ENCODE measurements at places on chromosomes 6 and 20.

- DNase-seq: no peak
Measured at GRCh38 chr6:149335924-149336608, 18.6 kb downstream of the TAB2 start.

- no peak for DNase-seq
Measured at GRCh38 chr6:127267646-127268625, 1.3 kb downstream of the RNF146 start.

GRCh38 chr6:49550492-49551077 is at the start of gene C6orf141:
Gene C6orf141 (plus strand): TSS chr6:49550668. CDS start chr6:49550793, 125 bp downstream.
- peak; percentile 73 for DNase-seq

DNA sequence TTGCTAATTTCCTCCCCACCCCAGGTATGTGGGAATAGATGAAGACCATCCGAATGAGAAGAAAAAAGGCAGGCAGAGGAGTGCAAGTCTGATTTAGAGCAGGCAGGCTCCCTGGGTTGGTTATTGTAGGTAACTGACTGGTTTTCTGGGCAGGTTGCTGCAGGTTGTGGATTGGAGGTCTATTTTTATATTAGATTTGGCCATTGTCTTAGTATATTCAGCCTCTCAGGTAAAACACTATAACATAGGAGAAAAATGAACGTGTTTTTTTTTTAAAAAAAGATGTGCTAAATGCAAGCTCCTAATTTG is 492 bp upstream of the TBC1D7 start:
- DNase-seq: no peak

DNA sequence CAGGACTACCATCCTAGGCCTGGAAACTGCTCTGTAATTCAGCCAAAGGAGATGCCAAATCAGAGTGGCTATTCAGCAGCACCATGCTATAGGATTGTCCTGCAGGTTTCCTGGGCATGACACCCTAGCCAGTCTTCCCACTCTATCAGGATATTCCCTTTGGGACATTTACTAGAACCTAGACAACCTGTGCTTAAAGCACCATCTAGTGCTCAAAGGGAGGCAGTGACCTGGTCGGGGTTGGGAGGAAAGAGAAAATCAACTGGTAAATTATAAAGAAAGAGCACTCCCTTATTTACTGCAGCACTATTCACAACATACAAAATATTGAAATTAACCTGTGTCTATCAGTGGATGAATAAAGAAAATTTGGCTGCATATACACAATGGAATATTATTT is 67.2 kb upstream of the SMLR1 start:
- DNase-seq: peak; percentile 33

- DNase-seq: no peak
Measured at GRCh38 chr20:48737434-48738093, 90.2 kb downstream of the PREX1 start.

GRCh38 chr6:159505140-159505922 is 187.7 kb downstream of the SOD2 start:
- DNase-seq: no peak

DNA sequence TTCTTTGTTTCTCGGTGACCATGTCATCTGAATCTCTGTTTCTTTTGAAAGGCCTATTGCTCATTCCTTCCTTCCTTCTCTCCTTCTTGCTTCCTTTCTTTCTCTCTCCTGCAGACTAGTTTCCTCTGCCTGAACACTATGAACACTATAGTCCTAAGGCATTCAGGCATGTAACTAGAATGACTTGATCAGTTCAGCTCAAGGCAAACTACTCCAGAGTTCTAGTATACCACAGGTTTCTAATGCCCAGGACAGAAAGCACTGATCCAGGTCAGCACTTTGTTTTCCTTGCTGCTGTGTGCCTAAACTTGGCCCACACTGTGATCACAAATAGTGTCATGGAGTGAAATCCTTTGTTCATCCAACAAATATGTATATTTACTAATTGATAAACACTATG is 324.1 kb upstream of the GJE1 start:
- no peak for DNase-seq

- peak; percentile 96 for DNase-seq
Measured at GRCh38 chr6:40410821-40411220, 176.3 kb downstream of the LRFN2 start.

- no peak for DNase-seq
Measured at GRCh38 chr6:37017606-37018197, 12.2 kb downstream of the FGD2 start.

DNA sequence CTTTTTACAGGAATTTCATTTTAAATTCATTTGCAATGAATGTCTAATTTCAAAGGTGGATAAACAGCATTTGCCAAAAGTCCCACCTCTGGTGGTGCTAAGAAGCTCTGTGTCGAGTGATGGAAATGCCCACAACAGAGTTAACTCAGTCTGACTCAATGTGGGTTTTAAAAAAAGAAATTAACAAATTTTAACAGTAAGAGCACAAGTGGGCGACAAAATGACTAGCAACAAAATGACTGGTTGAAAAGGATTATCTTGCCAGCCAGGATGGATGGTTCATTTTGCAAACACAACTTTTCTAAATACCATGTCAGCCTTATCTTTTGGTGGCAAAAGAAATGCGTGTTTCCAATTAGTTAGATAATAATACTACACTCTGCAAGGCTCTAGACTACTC is 14.3 kb upstream of the TAGAP start:
- no peak for DNase-seq

GRCh38 chr6:91483415-91484105 is 896.7 kb upstream of the MAP3K7 start:
- DNase-seq: peak; percentile 20

GRCh38 chr6:129536271-129536670 is 173.7 kb downstream of the ARHGAP18 start:
- no peak for DNase-seq
